ENCODE measurements at places on chromosomes 3 and 15.

DNA sequence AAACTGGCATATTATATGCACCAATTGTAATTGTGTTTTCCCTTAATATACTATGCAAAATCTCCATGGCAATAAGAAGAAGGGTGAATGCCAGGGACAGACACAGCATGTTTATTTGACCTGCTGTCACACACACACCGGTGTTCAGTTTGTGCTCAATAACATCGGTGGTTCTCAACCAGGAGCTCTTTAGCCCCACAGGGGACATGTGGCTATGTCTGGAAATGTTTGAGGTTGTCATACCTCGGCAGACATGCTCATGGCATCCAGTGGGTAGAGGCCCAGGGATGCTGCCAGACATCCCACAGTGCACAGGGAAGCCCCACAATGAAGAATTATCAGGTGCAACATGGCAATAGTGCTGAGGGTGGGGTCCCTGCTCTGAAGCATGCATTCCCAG is 38.2 kb downstream of the GLB1 start:
- no peak for DNase-seq

- DNase-seq, result peak; percentile 91
Observed at GRCh38 chr3:158167737-158168557, 58.1 kb downstream of the RSRC1 start.

DNA sequence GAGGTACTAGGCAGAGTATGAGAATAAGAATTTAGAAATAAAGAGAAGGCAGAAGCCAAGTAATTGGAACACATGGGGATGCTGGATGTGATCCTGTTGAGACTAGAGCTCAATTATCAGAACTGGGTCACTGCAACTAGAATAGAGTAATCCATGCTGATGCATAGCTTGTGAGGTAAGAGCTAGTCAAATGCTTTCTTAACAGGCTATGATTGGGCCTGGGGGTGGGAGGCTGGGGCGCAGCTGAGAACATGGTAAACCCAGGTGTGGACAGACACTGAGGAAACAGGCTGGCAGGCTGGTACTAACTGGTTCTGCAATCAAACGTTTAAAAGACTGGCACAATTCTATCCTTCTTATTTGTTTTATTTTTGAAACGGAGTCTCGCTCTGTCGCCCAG is 50.5 kb upstream of the LRRFIP2 start:
- DNase-seq, result no peak

DNA sequence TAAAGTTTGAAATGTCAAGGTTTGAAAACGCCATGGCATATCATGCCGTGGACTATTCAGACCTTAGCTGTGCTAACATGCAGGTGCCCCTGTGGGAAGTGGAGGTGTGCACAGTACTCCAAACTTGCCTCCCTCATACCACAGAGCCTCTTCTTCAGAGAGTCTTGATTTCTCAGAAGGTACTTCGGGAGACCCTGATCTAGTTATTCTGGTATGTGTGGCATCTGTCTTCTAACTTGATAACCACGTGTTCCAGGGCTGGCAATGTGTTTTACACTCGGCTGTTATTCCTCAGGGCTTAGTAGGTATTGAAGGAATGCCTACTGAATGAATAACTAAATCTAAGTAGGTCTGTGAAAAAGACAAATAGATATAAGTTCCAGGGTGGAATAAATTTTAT is 309.9 kb downstream of the CLSTN2 start:
- no peak for DNase-seq

DNA sequence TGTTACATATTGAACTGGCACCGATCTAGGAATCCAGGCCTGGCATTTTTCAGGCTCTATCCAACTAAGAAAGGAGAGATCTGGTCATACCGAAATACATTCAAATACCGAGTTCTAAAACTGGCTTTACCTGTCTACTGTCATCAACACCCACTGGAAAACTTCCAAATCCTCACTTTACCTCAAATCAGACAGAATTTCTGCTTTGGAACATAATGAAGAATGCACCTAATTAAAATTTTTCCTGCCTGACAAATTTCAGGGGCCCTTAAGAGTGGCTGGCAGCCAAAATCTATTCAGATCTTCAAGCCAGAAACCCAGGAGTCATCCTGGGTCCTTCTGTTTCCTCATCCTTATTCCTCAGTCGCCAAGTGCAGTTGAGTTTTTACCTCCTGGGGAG is 198.6 kb upstream of the FEZF2 start:
- DNase-seq, result no peak

DNA sequence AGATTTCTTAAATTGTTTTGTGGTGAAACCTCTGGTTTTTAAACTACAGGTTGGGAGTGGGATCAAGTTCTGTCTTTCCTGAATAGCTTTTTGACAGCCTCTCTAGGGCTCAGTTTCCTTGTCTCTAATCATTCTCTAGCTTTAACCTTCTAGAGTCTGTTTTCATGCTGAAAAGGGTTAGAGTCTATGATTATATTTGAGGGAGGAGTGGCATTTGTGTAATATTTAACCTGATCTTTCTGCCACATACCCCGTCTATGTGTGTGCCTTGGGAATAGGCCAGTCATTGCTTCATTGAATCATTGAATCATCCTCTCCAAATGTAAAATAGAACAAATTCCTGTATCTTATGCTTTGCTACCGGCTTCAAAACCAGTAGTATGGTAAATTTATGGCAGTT is 204.9 kb downstream of the KLHL25 start:
- no peak for DNase-seq

DNA sequence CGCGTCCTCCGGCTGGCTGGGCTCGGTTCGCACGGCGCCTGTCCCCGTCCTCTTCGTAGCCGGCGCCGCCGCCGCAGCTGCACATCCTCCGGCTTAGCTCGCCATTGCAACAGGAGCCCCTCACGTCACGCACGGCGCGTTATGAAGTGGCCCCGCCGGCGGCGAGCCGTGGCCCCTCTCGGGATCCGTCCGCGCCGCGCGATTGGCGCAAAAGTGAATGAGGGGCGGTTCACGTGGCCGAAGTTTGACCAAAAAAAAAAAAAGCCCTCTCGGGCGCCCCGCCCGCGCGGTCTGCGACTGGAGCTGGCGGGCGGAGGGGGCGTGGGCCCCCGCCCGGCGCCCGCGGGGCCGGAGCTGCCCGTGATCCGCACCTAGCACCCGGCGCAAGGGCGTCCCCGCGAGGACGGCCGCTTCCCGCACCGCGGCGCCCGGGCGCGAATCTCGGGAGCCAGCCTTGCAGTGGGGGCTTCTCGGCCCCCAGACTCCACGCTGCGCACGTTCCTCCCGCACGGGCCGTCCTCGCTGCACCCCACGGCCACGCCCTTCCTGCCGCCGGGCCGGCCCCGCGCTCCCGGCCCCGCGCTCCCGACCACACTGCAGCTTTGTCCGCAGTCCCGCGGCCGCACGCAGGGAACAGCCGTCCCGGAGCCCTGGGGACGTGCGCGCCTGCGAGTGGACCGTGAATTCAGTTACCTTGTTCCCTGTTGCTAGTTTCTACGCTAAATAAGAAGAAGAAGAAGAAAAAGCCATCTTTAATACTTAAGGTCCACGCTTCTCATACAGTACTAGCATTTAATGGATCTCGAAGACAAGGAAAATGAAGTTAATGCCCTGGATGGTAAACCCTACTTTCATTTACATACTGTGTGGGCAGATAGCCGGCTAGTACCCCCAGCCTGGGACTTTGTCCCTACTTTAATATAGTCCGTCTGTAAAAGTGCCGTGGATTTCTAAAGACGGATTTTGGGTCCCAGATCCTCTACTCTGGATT is at the start of gene CHSY1:
Gene CHSY1, minus strand, starts transcription at position 219 of the 991 bp plus-strand sequence. CDS start 592 bp downstream, outside the sequence.
- DNase-seq, result peak; percentile 96

DNA sequence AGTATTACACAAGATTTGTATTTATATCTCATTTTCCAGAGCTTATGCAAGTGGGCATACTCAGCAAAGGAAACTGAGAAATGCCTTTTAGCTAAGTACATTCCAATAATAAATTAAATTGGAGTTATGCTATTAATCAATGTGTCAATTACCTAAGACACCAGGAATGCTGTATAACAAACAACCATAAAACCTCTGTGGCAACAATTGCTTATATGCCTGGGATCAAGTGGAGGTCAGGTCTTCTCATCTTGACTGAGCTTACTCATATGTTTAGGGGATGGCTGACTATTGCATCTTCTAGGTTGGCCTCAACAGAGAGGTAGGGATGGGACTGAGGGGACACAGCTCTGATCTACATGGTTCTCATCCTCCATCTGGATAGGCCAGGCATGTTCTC is 30.7 kb downstream of the CD200R1L start:
- DNase-seq, result no peak

GRCh38 chr15:46918462-46919140 is 798.7 kb upstream of the SEMA6D start:
- DNase-seq, result no peak

GRCh38 chr15:33283576-33283975 is 27.2 kb upstream of the RYR3 start:
- DNase-seq, result no peak

DNA sequence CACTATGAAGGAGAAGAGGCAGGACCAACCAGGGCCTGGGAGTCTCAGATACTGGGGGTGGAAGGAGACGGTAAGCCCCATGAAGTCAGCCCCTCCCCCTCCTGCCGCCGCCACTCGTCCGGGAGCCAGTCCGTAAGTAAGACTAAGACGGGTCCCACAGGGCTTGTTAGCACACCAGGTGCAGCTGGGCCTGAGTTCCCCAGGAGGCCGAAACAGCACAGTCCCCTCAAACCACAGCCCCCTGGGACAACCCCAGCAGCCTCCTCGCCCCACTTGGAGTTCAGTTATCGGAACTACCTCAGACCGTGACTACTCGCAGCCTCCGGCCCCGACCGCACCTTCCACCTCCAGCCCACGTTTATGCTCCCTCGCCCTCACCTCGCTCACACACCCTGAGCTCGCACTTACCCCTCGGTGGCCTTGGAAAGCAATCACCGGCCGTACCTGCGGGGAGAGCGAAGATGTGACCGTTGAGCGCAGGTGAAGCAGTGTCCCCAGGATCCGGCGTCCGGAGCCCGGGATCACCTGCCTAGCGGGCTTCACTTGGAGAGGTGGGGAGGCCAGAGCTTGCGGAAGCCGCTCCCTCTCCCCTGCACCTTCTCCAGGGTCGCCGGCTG is 557 bp downstream of the ELL3 start:
- DNase-seq, result no peak

GRCh38 chr3:175965036-175965435 is 1105.9 kb downstream of the NAALADL2 start:
- DNase-seq, result no peak

GRCh38 chr3:36852071-36852470 is 87.7 kb upstream of the DCLK3 start:
- DNase-seq, result no peak

DNA sequence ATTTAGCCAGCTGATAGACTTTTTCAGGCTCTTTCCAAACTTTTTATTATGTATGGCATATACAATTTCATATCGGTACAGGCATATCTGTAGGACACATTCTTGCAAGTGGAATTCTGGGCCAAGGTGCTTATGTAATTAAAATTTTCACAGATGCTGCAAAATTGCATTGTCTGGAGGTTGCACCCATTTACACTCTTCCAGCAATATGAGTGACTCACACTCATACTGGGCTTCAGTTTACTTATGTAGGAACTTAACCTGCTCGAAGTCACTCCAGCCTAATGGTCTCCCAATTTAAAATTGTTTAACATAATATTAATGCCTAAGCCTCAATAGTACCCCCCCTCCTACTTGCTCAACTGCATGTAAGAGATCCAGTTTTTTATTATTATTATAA is 11.2 kb upstream of the SEC62 start:
- DNase-seq, result peak; percentile 23

DNA sequence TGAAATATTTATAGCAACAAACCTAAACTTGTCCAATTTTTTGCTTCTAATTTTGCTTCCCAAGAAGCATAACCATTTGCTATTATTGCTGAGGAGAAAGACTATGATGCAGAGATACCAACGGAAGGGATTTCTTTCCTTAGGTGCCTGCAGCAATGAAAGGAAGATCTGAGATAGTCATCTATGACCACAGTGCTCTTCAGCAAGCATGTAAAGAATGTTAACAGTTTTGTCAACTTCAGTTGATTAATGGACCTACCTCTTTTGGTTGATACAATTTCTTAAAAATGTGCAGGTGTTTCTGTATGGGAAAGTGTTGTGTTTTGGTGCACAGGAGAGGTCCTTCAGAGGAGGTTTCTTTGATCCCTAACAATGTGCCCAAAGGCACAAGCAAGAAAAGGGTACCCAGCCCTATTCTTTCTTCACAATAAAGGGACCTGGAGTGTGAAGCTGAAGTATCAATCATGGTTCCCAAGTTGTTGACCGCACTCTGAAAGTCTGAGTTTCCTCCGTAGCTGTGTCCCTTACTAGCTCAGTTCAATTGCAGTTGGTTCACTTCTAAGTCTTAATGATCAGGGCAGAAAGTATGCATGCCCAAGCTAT is 307.7 kb upstream of the KCNH8 start:
- DNase-seq, result no peak

GRCh38 chr15:42576776-42577175 is 1.4 kb downstream of the STARD9 start:
- no peak for DNase-seq

DNA sequence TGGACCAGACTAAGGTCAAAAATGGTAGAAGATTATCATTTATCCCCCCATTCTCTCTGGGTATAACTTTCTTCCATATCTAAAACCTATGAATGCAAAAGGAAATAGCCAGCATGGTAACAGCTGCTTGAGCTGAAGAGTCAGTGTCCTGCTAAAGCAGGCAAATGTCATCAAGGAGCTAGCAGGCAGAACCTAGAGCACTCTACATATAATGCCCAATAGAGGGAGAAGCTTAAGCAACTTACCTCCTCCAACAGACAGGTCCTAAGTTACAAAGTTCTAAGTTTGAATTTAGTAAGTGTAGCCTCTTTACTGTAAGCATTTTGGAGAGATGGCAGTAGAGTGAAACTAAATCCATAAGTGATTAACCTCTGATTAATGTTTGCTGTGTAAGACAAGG is 7.7 kb downstream of the RAF1 start:
- no peak for DNase-seq

DNA sequence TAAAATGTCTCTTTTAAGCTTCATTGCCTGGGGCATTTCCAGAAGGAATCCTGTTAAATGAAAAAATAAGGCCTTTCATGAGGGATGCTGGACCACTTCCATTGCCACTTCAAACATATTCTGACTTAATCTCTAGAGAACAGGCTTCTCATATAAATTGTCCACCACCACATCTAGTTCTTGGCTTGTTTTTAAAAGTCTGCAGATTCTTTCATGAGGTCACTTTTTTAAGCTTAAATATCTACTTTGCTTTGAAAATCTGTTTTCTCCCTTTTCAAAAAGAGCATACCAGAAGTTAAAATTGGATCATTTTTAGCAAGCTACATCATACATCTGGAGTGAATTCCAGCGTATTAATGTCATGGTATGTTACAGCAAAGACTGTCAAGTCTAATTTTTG is 131.6 kb downstream of the C3orf70 start:
- DNase-seq, result no peak

DNA sequence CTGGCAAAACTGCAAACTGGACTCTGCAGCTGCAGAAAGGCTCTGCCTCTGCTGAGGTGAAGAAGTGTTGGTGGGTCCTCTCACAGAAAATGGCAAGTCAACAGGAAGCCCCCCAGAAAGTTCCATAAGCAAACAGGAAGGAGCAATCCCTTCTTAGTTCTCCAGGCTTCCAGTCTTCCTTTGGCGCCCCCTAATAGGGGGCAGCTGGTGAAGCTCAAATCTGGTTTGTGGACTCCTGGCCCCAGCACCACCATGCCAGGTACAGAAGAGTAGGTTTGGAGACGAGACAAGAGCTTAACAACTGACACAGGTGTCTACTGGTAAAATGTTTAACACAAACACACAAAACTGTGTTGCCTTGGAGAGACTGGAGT is 35.5 kb downstream of the LEO1 start:
- DNase-seq, result no peak
